ENCODE measurements at places on chromosomes 2 and 18.

DNA sequence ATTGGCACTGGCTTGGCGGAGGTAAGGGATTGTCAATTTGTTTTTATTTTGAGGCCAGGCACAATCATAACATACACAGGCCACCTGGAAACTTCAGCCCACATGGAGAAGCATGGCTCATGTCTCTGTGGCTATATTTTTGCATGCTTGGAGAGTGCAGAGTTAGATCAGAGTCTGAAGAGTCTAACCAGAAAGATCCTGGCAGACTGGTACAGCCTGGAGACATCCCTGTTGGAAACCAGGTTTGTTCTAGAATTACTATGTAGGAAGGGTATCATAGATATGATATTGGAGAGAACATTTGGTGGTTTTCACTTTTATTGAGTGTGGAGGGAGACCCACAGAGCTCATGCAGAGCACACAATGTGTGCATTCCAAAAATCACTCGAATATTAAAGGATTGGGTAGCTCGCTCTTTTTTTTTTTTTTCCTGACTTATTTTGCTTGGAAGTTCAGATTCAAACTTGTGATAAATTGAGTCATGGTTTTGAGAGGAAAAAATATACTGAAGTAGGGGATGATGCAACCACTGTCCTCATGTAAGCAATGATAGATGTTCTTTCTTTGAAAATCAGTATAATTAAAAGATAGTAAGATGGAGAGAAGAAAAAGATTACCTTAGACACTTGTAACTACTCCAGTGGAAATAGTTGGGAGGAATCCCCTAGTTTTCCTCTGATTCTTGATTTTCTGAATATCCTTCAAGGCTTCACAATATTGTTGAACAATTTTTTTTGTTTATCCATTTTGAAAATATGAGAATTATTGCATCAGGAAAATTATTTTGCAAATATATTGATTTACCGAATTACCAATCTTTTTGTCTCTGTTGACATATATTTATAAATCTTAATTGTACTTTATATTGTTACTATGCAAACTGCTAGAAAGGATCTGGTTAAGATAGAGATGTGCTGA, 185.7 kb upstream of the ZEB2 start:
- DNase-seq = no peak

DNA sequence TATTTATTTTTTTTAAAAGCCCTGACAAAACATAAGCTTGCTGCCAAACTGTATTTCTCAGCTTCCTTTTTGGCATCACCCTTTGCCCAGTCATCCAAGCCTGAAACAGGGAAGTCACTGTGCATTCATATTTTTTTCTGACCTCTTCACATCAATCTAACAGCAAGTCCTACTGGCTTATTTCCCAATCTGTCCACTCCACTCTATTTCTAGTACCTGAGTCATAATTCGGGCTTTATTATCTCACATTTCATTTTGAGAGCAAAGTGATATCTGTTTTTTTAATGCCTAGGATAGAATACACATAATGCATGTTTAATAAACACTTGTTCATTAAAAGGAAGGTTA, 5.1 kb downstream of the HNMT start:
- peak; percentile 13 for DNase-seq

GRCh38 chr2:236665101-236665500, 95.5 kb downstream of the ACKR3 start:
- no peak for DNase-seq

GRCh38 chr2:25388491-25388890, 46.8 kb upstream of the DNMT3A start:
- no peak for DNase-seq

DNA sequence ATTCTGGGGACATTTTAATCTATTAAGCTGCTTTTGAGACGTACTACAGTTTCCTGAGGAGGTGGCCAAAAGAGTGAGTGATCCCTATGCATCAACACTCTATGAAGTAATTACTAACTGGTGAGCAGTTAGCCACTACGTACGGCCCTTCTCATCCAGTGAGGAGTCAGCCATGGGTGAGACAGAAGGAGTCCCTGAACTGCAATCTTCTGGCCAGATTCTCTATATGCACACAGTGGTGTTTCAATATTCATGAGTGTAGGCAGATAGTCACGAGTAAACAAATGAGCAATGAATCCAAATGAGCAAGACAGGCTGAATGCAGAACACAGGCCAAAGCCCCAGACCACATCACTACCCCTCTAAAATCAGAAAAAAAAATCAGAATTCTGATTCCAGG, 29.8 kb upstream of the TMEM214 start:
- DNase-seq = no peak

DNA sequence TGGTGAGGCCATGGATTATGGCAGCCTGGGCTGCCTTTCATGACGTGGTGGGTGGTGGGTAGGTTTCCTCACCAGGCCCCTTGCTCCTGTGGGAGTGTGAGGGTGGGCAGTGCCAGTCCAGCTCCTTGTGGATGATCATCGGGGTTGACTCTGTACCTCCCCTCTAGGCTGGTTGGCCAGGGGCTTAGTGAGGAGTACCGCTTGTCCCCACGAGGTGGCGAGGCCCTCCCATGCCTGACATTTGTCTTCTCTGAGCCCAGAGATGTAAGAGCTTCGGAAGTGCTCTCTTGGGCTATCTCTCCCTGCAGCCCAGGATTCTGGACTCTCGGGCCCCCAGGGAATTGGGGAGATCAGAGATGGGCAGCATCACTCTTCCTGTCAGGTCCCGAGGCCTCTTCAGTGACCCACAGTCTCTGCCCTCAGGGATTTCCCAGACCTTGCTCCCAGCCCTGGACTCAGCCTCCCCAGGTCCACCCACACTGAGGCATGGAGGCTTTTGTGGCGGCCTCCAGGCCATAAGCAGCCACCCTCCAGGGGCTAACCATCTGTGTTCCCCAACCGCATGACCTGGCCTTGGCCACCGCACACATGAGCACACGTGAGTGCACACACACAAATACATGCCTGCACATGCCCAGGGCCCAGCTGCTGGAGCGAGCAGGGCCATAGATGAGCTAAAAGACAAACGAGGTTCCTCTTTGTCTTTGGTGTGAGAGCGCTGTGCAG, 6.5 kb downstream of the SPR start:
- peak; percentile 71 for DNase-seq

GRCh38 chr2:158228943-158229508, 127.3 kb downstream of the UPP2 start:
- peak; percentile 19 for DNase-seq

GRCh38 chr2:109135359-109136197, 6.6 kb downstream of the SH3RF3 start:
- peak; percentile 67 for DNase-seq

DNA sequence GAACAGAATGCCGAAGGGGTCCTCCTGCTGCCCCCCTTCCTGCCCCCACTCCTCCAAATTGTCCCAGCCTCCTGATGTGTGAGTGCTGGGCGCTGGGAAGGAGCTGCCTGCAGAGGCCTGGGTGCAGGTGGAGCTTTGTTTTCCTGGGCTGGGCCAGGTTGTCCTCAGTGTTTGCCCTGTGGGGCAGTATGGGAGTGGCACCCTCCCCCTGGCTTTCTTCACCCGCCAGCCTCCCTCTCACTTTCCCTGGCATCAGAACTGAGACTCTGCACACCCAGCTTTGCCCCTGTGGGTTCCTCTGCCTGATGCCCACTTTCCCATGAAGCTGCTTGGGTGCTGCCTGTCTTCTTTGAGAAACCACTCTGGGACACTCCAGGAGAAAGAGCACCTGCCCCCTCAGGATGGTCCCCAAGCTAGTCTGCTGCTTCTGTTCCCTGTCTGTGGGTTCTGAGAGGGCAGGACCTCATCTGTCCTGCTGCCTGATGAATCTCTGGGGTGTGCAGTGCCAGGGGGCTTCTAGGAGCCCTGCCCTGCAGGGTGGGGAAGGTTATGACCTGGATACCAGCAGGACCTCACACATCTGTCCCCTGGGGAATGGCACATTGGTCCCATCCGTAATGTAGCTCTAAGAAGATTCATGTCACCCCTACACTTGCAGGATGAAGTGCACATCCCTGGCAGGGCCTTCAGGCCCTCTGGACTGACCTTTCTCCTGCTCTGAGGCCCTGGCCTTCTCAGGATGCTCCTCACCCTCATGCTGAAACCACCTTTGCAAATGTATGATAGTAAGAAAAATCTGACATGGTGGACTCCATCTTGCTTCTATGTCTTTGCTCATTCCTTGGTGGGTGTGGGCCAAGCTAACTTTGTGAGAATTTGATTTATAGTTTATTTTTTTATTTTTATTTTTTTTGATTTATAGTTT, 146.8 kb upstream of the HS6ST1 start:
- DNase-seq = no peak
